ENCODE measurements at places on chromosomes 5 and 9.

GRCh38 chr5:27503813-27504212, 465.4 kb upstream of the CDH9 start:
- no peak for DNase-seq

DNA sequence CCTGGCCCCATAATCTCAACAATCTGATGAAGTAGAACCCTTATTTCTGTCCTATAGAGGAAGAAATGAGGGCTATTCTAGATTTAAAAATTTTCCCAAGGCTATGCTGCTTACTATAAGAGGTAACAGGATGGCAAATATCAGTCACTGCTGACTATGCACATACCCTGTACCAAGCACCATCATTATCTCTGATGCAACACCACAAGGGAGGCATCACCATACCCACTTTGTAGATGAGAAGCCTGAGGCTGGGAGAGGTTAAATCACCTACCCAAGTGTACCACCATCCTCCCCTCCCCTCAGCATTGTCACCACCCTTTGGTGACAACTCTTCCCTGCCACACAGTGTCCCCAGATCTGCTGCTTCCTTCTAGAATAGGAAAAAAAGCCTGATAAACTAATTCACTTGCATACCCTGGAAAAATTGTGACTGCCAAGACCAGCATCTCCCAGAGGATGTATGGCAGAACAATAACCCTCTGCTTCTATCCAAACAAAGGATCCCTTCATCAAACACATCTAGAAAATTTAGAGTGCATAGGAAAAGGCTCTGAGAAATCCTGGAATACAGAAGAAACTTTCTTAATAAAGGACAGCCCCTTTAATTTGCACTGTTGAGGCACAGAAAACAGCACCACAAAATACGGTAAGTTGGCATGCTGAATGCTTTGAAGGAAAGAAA, 48.3 kb downstream of the PRRC1 start:
- DNase-seq: no peak

DNA sequence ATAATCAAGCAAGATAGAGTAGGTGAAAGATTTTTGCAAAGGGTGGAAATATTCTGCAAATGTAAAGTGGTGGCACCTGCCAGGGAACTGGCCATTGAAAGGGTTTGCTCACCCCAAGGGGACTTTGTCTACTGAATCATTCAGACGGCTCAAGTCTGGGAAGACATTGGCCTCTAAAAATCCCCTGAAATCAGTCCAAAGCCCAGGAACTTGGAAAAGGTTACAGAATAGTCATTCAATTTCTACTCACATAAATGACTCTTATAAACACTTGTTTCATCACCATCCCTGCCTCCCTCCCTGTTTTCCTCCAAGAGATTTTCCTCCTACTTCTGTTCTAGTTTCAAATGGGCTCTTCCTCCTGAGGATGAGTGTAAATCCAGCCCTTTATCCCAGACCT, 28.5 kb downstream of the ZNF366 start:
- DNase-seq: no peak

DNA sequence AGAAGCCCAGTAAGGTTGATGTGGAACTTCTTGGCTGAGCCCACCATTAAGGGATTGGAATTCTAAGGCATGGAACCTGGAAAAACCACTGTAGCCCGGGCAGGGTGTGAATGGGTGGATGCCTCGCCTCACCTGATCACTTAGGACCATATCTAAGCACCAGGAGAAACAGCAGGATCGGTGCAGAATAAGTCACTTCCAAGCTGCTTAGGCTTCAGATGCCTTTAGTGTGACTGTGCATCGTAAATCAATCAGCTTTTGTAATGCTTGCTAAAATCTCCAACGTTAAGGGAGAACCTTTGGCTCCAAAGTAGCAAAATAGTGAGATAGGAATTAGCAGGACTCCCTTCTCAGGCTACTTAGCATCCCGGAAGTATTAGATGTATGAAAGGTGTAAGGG, 103.9 kb upstream of the MEGF10 start:
- DNase-seq: peak; percentile 31

DNA sequence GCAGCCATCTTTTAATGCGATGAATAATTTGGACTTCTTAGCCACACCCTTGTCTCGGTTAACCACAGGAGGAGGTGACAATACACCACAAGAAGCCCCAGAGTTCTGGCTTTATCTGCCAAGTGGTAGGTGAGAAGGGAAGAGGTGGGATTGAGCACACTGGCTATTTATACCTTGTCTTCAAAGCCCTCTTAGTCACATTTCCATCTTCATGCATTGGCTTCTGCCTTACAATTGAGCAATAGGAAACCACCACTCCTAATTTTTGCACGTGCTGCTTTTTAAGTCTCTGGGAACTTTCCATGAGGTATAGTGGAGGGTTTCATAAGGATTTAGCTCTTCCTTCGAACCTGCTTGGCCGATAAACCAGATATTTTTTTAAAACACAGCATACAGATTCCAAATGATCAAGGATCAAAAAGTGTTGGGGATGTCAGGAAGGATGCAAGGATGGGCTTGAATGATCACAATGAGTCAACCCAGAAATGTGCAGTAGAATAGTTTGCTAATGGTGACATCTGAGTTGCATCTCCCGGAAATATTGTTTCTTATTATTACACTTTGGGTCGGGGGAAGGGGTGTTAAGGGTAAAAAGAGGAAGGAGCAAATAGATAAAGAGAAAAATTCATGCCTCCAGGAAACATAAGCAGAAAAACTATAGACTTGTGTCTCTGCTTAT, 25.5 kb downstream of the PLAC8L1 start:
- peak; percentile 18 for DNase-seq

GRCh38 chr9:81373294-81373693, 316.1 kb downstream of the TLE1 start:
- no peak for DNase-seq

Measured in fibroblast of villous mesenchyme (primary cell).